ENCODE measurements at places on chromosomes 11 and 22.

- DNase-seq: no peak
Observed at GRCh38 chr11:21148376-21148775, 479.0 kb downstream of the NELL1 start.

DNA sequence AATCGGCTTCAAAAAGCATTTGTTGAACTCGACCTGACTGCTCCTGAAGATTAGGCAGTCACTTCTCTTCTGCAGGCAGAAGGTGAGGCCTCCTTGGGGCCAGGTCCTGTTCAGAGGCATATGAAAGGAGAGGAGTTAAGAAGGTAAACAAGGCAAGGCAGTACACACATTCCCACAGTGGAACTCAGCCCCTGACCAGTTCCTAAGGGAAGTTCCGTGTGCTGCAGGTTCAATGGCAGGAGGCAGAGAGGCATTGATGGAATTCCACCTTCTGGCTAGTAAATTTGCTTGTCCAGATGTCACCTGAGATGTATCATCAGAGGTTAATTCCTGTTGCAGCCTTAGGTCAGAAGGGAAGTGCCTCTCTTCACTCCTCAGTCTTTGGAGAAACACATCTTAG, 337.0 kb upstream of the MTNR1B start:
- no peak for DNase-seq

DNA sequence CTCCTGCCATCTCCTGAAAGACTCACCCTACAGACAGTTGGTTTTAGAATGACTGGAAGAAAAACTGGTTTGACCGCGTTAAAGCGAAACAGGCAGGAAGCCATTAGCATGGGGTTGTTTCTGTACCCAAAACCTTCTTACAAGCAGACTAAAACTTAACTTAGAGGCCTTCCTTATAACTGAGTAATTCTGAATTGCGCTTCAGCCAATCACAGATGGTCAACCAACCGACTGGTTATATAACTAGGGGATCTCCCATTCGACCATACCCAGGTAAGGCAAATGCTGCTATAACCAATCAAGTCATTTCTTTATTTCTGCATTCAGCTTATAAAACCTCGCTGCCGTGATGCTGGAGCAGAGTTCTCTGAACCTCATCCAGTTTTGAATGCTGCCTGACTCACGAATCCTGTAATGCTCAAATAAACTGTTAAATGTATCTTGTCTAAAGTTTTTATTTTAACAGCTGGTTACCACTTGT, 87.8 kb upstream of the DRD2 start:
- DNase-seq: peak; percentile 81

GRCh38 chr22:19723983-19724827, 866 bp downstream of the GP1BB start:
- peak; percentile 34 for DNase-seq

DNA sequence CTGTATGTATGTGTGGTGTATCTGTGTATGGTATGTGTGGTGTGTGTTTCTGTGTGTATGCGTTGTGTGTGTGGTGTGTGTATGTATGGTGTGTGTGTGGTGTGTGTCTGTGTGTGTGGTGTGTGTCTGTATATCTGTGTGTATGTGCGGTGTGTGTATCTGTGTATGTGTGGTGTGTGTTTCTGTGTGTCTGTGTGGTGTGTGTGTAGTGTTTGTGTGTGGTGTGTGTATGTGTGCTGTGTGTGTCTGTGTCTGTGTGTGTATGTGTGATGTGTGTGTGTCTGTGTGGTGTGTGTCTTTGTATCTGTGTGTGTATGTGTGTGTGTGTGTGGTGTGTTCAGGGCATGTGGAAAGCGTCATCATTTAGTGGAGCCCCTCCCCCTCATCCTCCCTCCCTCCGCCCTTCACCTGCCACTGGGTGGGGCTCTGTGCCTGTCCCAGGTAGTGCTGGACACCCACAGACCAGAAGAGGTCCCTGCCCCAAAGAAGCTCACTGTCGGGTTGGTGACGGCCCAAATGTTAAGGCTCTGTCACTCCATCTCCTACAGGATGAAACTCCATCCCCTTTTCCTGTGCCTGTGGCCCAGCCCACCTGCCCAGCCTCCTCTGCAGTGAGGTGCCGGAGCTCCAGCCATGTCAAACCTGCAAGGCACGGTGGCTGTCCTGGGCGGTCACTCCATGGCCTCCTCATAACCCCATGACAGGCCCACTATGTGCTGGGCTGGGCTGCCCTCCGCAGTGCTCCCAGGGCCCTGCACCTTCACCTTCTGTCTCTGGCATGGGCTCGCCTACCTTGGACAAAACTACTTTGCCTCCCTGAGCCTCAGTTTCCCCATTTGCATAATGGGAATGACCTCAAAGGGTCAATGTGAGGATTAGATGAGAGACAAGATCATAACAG, 23.4 kb upstream of the SHISAL1 start:
- no peak for DNase-seq
